Uterus (tissue), 4 donors: ENCODE measurements at places on chromosomes 16 and 17. TPM values are rescaled to one million over a fixed set of nuclear protein-coding genes. Genes with fewer than 3 reads are reported as not detected.

CASKIN1 gene
- total RNA-seq, result 2.7 TPM

CACNG1 gene
- not detected for total RNA-seq

MYH1 gene
- total RNA-seq, result under 0.01 TPM

C1QTNF1 gene
- total RNA-seq, result 80.8 TPM

KATNIP gene
- total RNA-seq, result 42.6 TPM
